ENCODE measurements at places on chromosomes 6 and 20. TPM values are rescaled to one million over a fixed set of nuclear protein-coding genes. Genes with fewer than 3 reads are reported as not detected.

PI3 gene
- total RNA-seq: not detected

NNAT gene
- 13.8 TPM for total RNA-seq

TMEM200A gene
- total RNA-seq: 9.3 TPM

OLIG3 gene
- total RNA-seq: not detected

ME1 gene
- 19.8 TPM for total RNA-seq

PI16 gene
- 0.23 TPM for total RNA-seq

SKIC2 gene
- total RNA-seq: 42.1 TPM

TENT5A gene
- total RNA-seq: 1.6 TPM

NKAPL gene
- 0.99 TPM for total RNA-seq

TRAPPC3L gene
- 0.34 TPM for total RNA-seq

EEF1A2 gene
- total RNA-seq: 2.5 TPM

RBM24 gene
- 5.5 TPM for total RNA-seq

LY6G5C gene
- total RNA-seq: 3.7 TPM

FERMT1 gene
- 1.2 TPM for total RNA-seq

TMEM244 gene
- not detected for total RNA-seq

EIF6 gene
- total RNA-seq: 200 TPM

UBD gene
- total RNA-seq: 9.2 TPM

RIPOR2 gene
- total RNA-seq: not detected

PABPC1L gene
- total RNA-seq: 13.6 TPM

MDFI gene
- total RNA-seq: 34.7 TPM

C20orf144 gene
- not detected for total RNA-seq

All from glomerular endothelial cell (primary cell).